Karpas-422 (cell line): ENCODE measurements at places on chromosomes 16 and 17.

GRCh38 chr16:65044873-65045272, 77.0 kb downstream of the CDH11 start:
- no peaks in the 10 kb centered on the region for H3K36me3 ChIP-seq
- no peak overlapping the region for H3K4me3 ChIP-seq
- DNase-seq, result no peak
- H3K4me1 ChIP-seq, result no peaks in the 10 kb centered on the region
- H3K27ac ChIP-seq, result no peak overlapping the region

- H3K4me1 ChIP-seq, result no peaks in the 10 kb centered on the region
- H3K36me3 ChIP-seq, result no peaks in the 10 kb centered on the region
- H3K4me3 ChIP-seq, result no peak overlapping the region
- no peak overlapping the region for H3K27ac ChIP-seq
- no peak for DNase-seq
Measured at GRCh38 chr16:89498839-89499238, 8.5 kb upstream of the ANKRD11 start.

GRCh38 chr16:19846436-19846835, 38.2 kb downstream of the GPRC5B start:
- no peak for DNase-seq
- H3K4me3 ChIP-seq, result no peak overlapping the region
- H3K27me3 ChIP-seq, result no peaks in the 10 kb centered on the region
- no peaks in the 10 kb centered on the region for H3K36me3 ChIP-seq

- DNase-seq, result no peak
- no peaks in the 10 kb centered on the region for H3K36me3 ChIP-seq
Measured at GRCh38 chr16:84048871-84049270, 6.3 kb upstream of the SLC38A8 start.

DNA sequence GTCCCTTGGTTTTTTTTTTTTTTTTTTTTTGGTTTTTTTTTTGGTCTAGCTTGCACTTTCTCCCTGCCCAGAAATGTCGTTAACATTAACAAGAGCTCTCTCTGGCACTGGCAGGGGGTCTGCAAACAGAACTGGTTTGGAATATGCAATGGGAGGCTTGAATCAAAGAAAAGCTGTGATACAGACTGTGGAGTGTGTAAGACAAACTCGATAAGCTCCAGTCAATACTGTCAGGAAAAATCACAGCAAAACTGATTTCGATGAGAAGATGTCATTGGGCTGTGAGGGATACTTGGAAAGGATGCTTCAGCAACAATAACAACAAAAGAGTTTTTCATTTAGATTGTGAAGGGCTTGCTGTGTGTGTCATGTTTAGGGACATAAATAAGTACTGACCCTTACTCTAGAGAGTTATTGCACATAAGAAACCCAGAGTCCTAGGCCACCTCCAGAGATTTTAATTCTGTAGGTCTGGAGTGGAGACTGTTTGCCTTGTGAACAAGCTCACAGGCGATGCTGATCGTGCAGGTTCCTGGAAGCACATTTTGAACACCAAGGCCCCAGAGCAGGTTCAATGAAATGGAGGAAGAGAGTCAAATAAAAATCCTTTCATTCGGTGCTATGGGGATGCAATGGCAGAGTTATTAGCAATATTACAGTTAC, 470.7 kb upstream of the RBFOX1 start:
- no peaks in the 10 kb centered on the region for H3K27me3 ChIP-seq
- no peak for DNase-seq
- no peaks in the 10 kb centered on the region for H3K36me3 ChIP-seq
- no peak overlapping the region for H3K27ac ChIP-seq
- H3K4me3 ChIP-seq, result no peak overlapping the region

DNA sequence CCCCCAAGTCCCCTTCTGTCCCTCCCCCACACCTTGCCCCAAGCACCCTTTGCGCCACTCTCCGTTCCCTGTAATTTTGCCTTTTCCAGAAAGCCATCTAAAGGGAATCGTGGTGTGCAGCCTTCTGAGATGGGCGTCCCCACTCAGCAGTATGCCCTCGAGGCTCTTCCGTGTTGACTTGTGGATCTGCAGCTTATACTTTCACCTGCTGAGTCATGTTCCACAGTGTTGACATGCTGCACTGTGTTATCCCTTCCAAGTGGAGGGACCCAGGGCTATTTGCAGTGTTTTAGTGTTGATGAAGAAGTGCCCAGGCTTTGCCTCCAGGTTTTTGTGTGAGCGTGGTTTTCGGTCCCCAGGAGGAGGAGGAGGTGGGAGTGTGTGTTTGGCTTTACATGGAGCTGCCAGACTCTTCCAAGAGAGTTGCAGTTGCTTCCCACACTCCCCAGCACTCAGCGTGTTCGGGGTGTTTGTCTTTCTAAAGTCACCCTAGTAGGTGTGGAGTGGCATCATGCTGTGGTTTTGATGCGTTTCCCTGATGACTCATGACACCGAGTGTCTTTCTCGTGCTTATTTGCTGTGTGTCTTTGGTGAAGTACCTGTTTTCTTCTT, 32.1 kb upstream of the JPT2 start:
- no peak for DNase-seq
- no peaks in the 10 kb centered on the region for H3K27me3 ChIP-seq
- H3K27ac ChIP-seq, result no peak overlapping the region
- H3K36me3 ChIP-seq, result peaks cover 5% of the 10 kb centered on the region; the same call in 1 of the 2 replicates
- no peak overlapping the region for H3K4me3 ChIP-seq
- no peaks in the 10 kb centered on the region for H3K4me1 ChIP-seq

DNA sequence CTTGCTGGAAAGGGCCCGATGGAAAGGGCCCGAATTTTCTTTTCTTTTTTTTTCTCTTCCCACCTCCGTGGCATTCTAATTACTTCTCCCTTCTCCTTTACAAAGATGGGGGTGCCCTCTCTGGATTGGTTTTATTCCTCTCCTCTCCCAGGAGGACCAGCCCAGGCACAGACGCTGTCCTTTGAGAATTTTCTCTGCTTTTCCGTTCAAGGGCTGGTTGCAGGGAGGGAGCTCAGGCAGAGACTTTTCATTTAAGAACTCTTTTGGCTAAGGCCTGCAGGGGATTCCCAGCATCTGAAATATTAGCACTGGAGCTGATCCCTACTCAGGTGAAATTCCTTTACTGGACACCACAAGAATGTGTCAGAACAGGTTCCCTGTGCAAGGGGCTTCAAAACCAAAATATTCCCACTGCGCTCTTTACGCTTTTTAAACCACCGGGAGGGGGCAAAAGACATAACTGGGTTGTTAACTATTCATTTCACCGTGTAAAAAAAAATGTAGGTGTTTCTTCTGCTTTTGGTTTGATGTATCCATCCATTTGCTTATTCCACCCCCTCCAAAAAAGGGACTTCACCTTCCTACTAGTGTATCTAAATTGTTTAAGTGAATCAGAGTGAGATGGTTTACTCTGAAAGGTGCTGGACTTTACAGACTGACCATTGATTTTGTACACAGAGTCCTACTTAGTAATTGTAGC, 1.4 kb downstream of the NFAT5 start:
- H3K27me3 ChIP-seq, result no peaks in the 10 kb centered on the region
- H3K27ac ChIP-seq, result peak overlapping the region; percentile 77
- peak; percentile 67 for DNase-seq
- 0 out of 2 replicates have a peak, but pooled peaks cover 3% of the 10 kb centered on the region for H3K36me3 ChIP-seq

- peaks cover 15% of the 10 kb centered on the region for H3K4me1 ChIP-seq
- H3K27me3 ChIP-seq, result no peaks in the 10 kb centered on the region
- H3K36me3 ChIP-seq, result no peaks in the 10 kb centered on the region
- DNase-seq, result peak; percentile 34
- H3K4me3 ChIP-seq, result no peak overlapping the region
- H3K27ac ChIP-seq, result no peak overlapping the region
Measured at GRCh38 chr17:885971-886571, 93.5 kb downstream of the NXN start.

- DNase-seq, result peak; percentile 94
- no peaks in the 10 kb centered on the region for H3K27me3 ChIP-seq
- peaks cover 25% of the 10 kb centered on the region for H3K4me1 ChIP-seq
- no peak overlapping the region for H3K27ac ChIP-seq
Measured at GRCh38 chr17:75848523-75849278, 4.5 kb upstream of the UNC13D start.

GRCh38 chr17:4498461-4499397, at the start of gene SPNS2:
TSS of gene SPNS2 (plus strand) at chr17:4498881. CDS start at chr17:4499048, 167 bp downstream.
- H3K4me1 ChIP-seq, result peaks cover 17% of the 10 kb centered on the region
- no peak within 1 kb of the TSS for H3K4me3 ChIP-seq
- DNase-seq, result peak; percentile 87
- no peak within 1 kb of the TSS for H3K27ac ChIP-seq
- no peaks in the 10 kb centered on the region for H3K27me3 ChIP-seq
- H3K36me3 ChIP-seq, result no peaks in the 10 kb centered on the region

DNA sequence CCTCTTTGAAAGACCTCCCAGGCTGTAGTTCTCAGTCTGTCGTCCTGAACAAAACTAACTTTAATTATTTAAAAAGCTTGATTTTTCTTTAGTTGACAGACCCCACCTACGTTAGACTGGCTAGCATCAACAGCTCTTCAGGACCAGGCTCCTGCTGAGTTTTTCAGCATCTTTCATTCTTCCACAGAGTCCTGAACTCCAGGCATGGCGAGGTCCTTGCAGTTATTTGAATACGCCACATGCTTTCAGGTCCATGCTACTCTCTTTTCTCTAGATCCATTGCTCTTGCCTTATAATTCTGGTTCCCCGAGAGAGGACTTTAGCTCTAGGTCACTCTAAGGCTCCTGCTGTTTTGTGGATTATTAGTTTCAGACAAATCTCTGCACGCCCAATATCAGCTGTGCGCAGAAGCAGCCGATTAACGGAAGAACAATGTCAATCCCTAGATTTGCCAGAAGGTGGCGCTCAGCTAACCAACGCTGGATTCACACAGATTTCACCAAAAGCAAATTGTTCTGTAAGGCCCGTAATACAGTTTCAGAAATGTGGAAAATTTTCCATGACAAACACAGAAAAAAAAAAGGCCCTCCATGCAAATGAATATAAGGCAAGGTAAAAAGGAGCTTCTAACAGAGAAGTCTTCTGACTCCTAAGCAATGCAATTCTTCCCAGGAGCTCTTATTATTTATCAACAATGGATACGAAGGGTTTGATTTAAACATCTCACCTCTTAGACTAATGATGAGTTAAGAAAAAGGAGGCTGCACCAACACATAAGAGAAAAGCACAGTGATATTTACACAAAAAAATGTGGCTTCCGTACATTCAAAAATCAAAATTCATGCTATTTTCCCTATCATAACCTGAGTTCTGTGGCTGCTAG, 33.5 kb upstream of the BCO1 start:
- no peaks in the 10 kb centered on the region for H3K4me1 ChIP-seq
- peak; percentile 74 for DNase-seq
- H3K27ac ChIP-seq, result no peak overlapping the region

DNA sequence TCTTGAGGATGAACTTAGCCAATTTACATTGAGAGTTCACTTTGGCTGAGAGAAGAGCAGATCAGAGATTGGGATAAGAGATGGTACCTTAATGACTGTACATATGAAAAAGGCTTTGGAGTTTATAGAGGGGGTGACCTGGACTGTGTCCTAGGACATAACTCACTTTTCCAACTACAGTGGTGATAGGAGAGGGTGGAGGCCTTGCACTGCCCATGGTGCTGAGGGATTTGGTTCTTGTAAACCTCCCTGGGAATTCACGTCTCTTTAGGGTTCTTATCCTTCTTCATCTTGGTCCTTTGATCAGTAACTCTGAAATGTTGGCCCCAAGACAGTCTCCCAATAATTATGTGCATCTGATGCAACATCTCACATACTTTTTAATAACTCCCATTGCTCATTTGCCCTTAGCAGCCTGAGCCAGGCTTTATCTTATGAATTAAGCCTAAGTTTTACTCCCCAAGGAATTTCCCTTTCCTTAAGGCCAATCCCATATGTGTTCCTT, at the start of gene OR4D1:
Gene OR4D1, plus strand, starts transcription at position 455 of the 505 bp plus-strand sequence. CDS start 6,770 bp downstream, outside the sequence.
- peaks cover 3% of the 10 kb centered on the region for H3K27me3 ChIP-seq
- H3K4me3 ChIP-seq, result no peak within 1 kb of the TSS
- no peak within 1 kb of the TSS for H3K27ac ChIP-seq
- no peaks in the 10 kb centered on the region for H3K4me1 ChIP-seq

- H3K4me1 ChIP-seq, result no peaks in the 10 kb centered on the region
- H3K36me3 ChIP-seq, result no peaks in the 10 kb centered on the region
- DNase-seq, result no peak
- H3K27me3 ChIP-seq, result no peaks in the 10 kb centered on the region
Measured at GRCh38 chr17:27268394-27269085, 25.4 kb upstream of the WSB1 start.

GRCh38 chr16:11089504-11090124, 145.2 kb downstream of the CLEC16A start:
- no peaks in the 10 kb centered on the region for H3K36me3 ChIP-seq
- no peak for DNase-seq
- no peaks in the 10 kb centered on the region for H3K27me3 ChIP-seq
- H3K4me3 ChIP-seq, result no peak overlapping the region
- peaks cover 16% of the 10 kb centered on the region for H3K4me1 ChIP-seq

DNA sequence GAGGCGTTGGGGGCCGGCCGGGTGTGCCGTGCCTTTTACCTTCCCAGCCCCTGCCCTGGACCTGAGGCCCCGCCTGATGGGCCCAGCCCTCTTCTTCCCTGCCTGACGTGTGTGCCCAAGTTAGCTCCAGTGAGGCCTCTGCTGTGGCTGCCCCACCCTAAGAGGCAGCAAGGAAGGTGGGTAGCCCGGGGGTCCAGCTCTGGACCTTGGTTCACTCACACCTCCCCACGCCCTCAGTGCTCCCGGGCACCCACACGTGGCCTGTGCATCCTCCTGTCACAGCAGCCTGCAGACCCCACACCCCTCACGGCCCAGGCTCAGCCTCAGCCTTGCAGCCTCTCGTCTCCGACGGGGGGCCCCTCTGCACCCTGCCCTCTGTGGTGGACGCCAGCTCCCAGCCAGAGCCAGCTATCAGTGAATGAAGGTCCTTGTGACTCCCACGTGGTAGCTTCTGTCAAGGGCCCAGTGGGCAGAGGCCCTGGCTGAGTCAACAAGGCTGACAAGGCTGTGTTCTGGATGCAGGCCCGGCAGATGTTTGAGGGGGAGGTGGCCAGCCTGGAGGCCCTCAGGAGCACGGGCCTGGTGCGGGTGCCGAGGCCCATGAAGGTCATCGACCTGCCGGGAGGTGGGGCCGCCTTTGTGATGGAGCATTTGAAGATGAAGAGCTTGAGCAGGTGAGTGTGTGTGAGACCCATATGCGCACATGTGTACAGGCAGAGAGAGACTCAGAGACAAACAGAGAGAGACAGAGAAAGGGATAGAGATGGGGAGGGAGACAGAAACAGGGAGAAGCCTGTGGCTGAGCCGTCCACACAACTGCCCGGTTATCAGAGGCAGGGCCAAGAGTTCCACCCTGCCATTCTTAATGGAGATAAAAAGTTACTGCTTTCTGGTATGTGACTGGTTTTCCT, 2.8 kb downstream of the FN3K start:
- H3K27ac ChIP-seq, result no peak overlapping the region
- peaks cover 30% of the 10 kb centered on the region for H3K36me3 ChIP-seq
- no peaks in the 10 kb centered on the region for H3K4me1 ChIP-seq
- no peak for DNase-seq

- H3K4me1 ChIP-seq, result no peaks in the 10 kb centered on the region
- DNase-seq, result no peak
- H3K27me3 ChIP-seq, result no peaks in the 10 kb centered on the region
- no peak overlapping the region for H3K27ac ChIP-seq
- H3K4me3 ChIP-seq, result no peak overlapping the region
Measured at GRCh38 chr17:72829883-72830282, 262.6 kb downstream of the SLC39A11 start.

- no peak overlapping the region for H3K4me3 ChIP-seq
- H3K4me1 ChIP-seq, result peaks cover 3% of the 10 kb centered on the region
- no peak overlapping the region for H3K27ac ChIP-seq
- no peak for DNase-seq
- no peaks in the 10 kb centered on the region for H3K27me3 ChIP-seq
Measured at GRCh38 chr17:4009186-4009785, 45.0 kb upstream of the ATP2A3 start.

- DNase-seq, result no peak
- no peak overlapping the region for H3K27ac ChIP-seq
- no peak overlapping the region for H3K4me3 ChIP-seq
- H3K36me3 ChIP-seq, result no peaks in the 10 kb centered on the region
- 0 out of 2 replicates have a peak, but pooled peaks cover 3% of the 10 kb centered on the region for H3K27me3 ChIP-seq
Measured at GRCh38 chr16:49701789-49702494, 154.0 kb downstream of the ZNF423 start.
